ENCODE measurements at places on chromosomes 4 and X. TPM values are rescaled to one million over a fixed set of nuclear protein-coding genes. Genes with fewer than 3 reads are reported as not detected.

Gene P2RY8
- 182 TPM for total RNA-seq

Gene TLR8
- not detected for total RNA-seq

Gene COL25A1
- total RNA-seq, result 0.56 TPM

Gene TTC29
- not detected for total RNA-seq

Gene CXCR3
- total RNA-seq, result 17.0 TPM

GRCh38 chr4:10898072-10898471, 213.5 kb upstream of the CLNK start:
- H3K4me1 ChIP-seq, result no peaks in the 10 kb centered on the region
- no peak overlapping the region for H3K4me3 ChIP-seq
- H3K27me3 ChIP-seq, result no peaks in the 10 kb centered on the region

- DNase-seq, result no peak
- H3K27ac ChIP-seq, result no peak overlapping the region
- H3K4me1 ChIP-seq, result no peaks in the 10 kb centered on the region
These were observed 31.0 kb downstream of the UNC5C start for GRCh38 chr4:95517576-95518345.

DNA sequence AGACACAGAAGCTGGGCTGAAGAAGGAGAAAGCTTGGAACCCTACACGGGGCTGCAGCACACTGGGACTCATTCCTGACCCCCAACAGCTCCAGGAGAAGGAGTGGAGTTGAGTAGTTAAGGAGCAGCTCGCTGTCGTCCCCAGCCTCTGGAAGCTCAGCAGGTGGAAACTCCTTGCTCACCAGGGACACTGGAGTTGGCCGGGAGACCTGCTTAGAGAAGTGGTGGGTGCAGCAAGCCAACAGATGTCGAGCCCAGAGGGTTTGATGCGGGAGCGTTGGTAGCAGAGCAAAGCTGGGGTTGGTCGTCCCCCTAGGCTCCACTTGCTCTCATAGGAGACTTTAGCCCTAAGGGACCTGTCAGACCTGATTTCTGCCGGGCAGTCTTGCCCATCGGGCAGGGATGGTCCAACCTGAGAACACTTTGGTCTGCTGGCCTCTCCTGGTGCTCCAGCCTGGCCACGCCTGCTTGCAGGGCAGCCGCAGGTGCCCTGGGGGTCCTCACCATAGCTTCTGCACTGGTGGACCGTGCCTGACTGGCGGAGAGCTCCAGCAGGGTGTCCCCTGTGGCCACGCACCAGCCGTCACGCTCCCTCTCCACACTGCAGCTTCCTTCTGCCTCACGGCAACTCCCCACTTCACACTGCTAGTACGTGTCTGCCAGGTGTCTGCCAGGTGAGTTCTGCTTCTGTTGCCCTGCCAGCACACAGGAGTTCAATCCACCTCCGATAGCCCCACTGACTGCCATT, 353.7 kb downstream of the GASK1B start:
- H3K4me1 ChIP-seq, result no peaks in the 10 kb centered on the region
- no peaks in the 10 kb centered on the region for H3K36me3 ChIP-seq
- no peak for DNase-seq
- no peak overlapping the region for H3K27ac ChIP-seq
- H3K4me3 ChIP-seq, result no peak overlapping the region
- peaks cover 4% of the 10 kb centered on the region for H3K27me3 ChIP-seq

GRCh38 chr4:152085657-152086056, 324.9 kb upstream of the GATB start:
- H3K27ac ChIP-seq, result no peak overlapping the region
- H3K4me3 ChIP-seq, result no peak overlapping the region
- no peak for DNase-seq

GRCh38 chr4:147944249-147944648, 212.4 kb downstream of the ARHGAP10 start:
- H3K27ac ChIP-seq, result peak overlapping the region; percentile 25
- H3K27me3 ChIP-seq, result no peaks in the 10 kb centered on the region
- peaks cover 2% of the 10 kb centered on the region for H3K36me3 ChIP-seq
- no peak overlapping the region for H3K4me3 ChIP-seq

DNA sequence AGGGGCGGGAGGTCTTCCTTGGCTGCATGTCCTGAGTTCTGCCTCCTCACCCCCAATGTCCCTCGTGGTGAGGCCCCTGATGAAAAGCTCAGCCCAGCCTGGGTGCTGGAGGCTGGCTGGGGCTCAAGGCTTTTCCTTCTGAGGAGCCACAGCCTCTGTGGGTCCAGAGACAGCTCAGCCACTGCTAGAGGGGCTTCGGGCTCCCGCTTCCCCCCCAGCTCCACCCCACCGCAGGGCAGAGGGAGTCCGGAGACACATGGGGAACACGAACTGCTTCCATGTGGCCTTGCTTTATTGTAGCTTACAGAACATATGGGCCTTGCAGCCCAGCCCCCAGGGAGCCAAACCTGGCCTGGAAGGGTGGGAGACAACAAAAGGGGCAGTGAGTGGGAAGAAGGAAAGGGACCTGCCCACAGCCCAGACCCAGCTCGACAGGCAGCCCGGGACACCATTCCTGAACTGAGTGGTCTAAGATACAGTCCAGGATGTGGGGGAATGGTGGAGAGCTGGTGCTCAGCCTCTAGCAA, 89.9 kb upstream of the NKX1-1 start:
- no peaks in the 10 kb centered on the region for H3K27me3 ChIP-seq
- no peak overlapping the region for H3K4me3 ChIP-seq
- H3K36me3 ChIP-seq, result no peaks in the 10 kb centered on the region

GRCh38 chr4:78612398-78613178, 61.0 kb downstream of the ANXA3 start:
- no peaks in the 10 kb centered on the region for H3K27me3 ChIP-seq
- H3K4me1 ChIP-seq, result peaks cover 3% of the 10 kb centered on the region
- no peak for DNase-seq
- H3K27ac ChIP-seq, result no peak overlapping the region

DNA sequence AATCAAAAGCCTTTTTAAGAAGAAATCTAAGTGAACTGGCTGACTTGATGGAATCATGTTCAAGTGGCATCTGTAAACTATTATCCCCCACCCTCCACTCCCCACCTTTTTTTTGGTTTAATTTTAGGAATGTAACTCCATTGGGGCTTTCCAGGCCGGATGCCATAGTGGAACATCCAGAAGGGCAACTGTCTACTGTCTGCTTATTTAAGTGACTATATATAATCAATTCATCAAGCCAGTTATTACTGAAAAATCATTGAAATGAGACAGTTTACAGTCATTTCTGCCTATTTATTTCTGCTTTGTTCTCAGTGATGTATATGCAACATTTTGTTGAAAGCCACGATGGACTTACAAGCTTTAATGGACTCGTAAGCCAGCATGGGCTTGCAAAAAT, 162.3 kb downstream of the STIM2 start:
- peaks cover 50% of the 10 kb centered on the region for H3K36me3 ChIP-seq
- H3K4me3 ChIP-seq, result no peak overlapping the region
- DNase-seq, result no peak
- H3K4me1 ChIP-seq, result no peaks in the 10 kb centered on the region
- no peaks in the 10 kb centered on the region for H3K27me3 ChIP-seq
- H3K27ac ChIP-seq, result no peak overlapping the region

DNA sequence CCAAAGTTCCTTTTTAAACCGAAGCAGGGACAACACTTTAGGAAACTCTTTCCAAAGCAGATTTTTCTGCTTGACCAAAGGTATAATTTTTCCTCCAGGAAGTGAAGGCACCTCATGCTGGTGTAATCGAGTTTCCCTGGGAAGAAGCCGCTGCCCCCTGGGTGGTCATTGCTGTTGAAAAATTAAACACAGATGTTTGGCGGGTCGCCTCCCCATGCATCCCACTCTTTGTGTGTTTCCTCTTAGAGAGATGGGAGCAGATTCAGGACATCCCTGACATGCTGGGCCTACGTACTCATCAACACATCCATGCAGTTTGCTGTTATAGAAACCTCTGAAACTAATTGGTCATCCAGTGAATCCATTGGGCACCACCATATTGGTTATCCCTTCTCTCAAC, 179.2 kb upstream of the HCCS start:
- H3K27ac ChIP-seq, result no peak overlapping the region
- no peaks in the 10 kb centered on the region for H3K4me1 ChIP-seq
- no peak overlapping the region for H3K4me3 ChIP-seq
- DNase-seq, result no peak
- H3K36me3 ChIP-seq, result no peaks in the 10 kb centered on the region

GRCh38 chrX:100973411-100973810, 3.9 kb downstream of the ARL13A start:
- no peaks in the 10 kb centered on the region for H3K27me3 ChIP-seq
- H3K4me3 ChIP-seq, result no peak overlapping the region
- no peaks in the 10 kb centered on the region for H3K4me1 ChIP-seq

DNA sequence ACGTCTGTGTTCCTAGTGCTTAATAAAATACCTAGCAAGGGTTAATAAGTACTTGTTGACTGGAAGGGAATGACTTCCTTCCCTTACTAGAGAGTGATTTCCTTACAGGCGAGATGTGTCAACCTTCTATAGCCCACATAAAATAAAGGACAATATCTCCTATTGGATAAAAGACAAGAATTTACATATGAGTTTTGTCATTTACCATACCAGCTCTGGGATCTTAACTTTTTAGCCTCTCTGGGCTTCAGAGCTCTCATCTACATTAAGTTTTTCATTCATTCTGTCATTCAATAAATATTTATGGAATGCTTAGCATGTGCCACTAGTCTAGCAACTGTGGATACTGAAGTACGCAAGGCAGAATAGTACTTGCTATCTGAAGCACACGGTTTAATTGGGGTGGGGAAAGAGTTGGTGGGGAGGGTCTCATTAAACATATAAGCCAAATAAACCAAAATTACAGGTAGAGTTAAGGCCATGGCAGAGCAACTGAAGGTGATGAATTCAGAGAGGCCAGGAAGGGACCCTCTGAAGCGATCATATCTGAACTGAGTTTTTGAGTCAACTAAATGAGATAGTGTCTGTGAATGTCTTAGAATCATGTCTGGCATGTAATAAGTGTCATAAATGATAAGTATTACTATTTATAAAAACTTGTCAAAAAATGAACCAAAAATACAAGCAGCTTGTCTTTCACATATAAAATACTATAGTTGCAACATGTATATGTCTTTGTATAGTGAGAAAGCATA, 91.6 kb upstream of the BMP2K start:
- H3K4me1 ChIP-seq, result no peaks in the 10 kb centered on the region
- no peak overlapping the region for H3K27ac ChIP-seq
- no peaks in the 10 kb centered on the region for H3K36me3 ChIP-seq

- H3K4me1 ChIP-seq, result no peaks in the 10 kb centered on the region
- no peak overlapping the region for H3K27ac ChIP-seq
- H3K4me3 ChIP-seq, result no peak overlapping the region
- H3K36me3 ChIP-seq, result no peaks in the 10 kb centered on the region
- no peak for DNase-seq
These were observed 6.0 kb downstream of the CXCL2 start for GRCh38 chr4:74092957-74093356.

DNA sequence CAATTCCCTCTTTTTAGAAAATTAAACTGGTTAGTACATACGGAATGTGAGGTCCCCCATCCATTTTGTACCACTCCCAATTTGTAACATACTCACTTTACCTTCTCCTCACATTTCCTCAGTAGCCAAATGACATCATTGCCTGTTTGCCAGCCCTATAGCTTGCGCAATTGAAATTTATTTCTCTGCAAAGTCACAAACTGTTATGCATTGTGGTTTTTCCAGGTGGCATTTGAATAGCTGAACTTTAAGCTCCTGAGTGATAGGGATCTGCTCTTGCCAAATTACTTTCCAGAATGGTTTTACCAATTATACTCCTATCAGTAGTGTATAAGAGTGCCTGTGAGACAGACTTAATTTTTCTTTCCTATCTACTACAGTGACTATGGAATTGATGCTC, 7.7 kb downstream of the COL4A5 start:
- H3K4me1 ChIP-seq, result no peaks in the 10 kb centered on the region
- no peaks in the 10 kb centered on the region for H3K27me3 ChIP-seq
- DNase-seq, result no peak
- no peak overlapping the region for H3K27ac ChIP-seq

DNA sequence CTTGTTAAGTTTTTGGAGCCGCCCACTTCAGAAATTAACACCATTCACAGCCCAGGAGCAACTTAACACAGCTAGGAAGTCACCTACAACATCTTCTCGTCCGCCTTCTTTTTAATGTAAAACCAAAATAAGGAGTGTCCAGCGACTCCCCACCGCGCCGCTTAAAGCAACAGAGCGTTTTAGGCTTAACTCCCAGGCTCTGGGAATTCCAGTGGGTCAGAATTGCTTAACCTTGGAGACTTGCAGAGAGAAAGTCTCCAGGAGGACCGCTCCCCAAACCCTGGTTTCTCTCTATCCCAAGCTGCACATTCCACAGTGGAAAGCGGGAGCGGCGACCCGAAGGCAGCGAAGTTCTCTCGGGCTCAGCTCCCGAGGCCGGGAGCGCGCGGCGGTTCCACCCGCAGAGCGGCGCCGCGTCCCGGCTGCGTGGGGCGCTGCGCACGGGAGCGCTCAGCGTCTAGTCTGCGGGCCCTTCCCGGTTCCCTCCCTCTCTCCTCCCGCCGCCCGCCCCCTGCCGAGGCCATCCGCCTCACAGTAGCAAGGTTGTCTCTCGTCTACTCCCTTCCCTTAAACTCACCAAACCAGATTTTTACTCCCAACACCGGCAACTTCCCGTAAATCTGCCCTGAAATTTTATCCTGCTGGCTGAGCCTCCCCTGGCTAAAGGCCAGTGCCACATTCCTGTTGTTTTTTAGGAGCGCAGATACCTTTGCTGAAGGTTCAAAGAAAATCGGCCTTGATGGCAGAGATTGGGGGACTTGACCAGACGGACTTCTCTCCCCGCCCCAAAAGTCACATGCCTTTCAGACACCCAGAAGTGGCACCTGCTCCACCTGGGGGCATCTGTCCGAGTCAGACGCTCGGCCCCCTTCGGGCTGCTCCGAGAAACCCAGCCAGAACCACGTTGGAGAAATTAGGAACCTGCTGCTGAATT, at the start of gene RBM47:
RBM47 (minus strand) TSS at position 464 of the 934 bp plus-strand sequence. CDS start 190,971 bp downstream, outside the sequence.
- H3K27ac ChIP-seq, result no peak within 1 kb of the TSS
- DNase-seq, result no peak
- H3K36me3 ChIP-seq, result no peaks in the 10 kb centered on the region
- H3K27me3 ChIP-seq, result no peaks in the 10 kb centered on the region
- H3K4me3 ChIP-seq, result peak within 1 kb of the TSS; percentile 91

GRCh38 chr4:122456231-122457116, at the start of gene IL2:
TSS of gene IL2 (minus strand) at chr4:122456725. CDS start at chr4:122456440, 285 bp downstream.
- H3K36me3 ChIP-seq, result no peaks in the 10 kb centered on the region
- H3K27me3 ChIP-seq, result no peaks in the 10 kb centered on the region
- peak within 1 kb of the TSS; percentile 20 for H3K27ac ChIP-seq
- H3K4me3 ChIP-seq, result no peak within 1 kb of the TSS
- H3K4me1 ChIP-seq, result peaks cover 3% of the 10 kb centered on the region

DNA sequence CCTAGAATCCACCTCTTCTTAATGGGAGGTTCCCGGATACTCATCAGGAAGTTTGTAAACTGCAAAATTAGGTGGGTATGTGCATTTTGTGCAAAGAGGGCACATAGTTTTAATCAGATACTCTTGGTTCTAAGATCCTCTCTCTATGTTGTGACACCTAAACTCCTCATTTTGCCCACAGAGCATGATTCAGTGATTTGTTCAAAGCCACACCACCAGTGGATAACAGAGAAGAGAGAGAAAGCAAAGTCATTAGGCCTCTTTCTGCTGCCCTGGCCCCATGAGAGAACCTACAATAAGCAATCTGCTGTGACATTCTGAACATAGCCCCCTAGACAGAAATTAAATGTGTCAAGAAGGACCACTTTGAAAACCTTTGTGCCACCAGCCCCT, 72.3 kb upstream of the STIM2 start:
- DNase-seq, result no peak
- H3K36me3 ChIP-seq, result no peaks in the 10 kb centered on the region
- no peak overlapping the region for H3K27ac ChIP-seq
- H3K27me3 ChIP-seq, result no peaks in the 10 kb centered on the region
- no peaks in the 10 kb centered on the region for H3K4me1 ChIP-seq
- H3K4me3 ChIP-seq, result no peak overlapping the region

- no peaks in the 10 kb centered on the region for H3K4me1 ChIP-seq
- no peaks in the 10 kb centered on the region for H3K36me3 ChIP-seq
- H3K27me3 ChIP-seq, result no peaks in the 10 kb centered on the region
- DNase-seq, result no peak
These were observed 268.7 kb downstream of the SLC39A8 start for GRCh38 chr4:102076622-102077021.

All from T-cell (primary cell).